ENCODE measurements at places on chromosomes 3 and 15. TPM values are rescaled to one million over a fixed set of nuclear protein-coding genes. Genes with fewer than 3 reads are reported as not detected.

Gene SEMA6D
- 48.7 TPM for total RNA-seq

DNA sequence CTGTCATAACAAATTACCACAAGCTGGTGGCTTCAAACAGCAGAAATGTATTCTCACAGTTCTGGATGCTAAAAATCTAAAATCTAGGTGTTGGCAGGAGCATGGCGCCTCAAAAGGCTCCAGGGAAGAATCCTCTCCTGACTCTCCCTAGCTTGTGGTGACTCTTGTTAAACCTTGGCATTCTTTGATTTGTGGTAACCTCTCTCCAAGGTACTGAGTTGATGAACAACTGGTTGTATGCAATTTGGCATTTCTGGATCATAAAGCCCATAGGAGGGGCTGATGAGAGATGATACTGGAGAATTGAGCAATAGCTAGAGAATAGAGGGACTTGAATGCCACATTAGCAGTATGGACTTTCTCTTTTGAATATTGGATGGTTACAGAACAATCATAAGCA lies 821.8 kb downstream of the TBL1XR1 start:
- no peak overlapping the region for H3K27ac ChIP-seq
- H3K27me3 ChIP-seq: no peaks in the 10 kb centered on the region
- H3K4me3 ChIP-seq: no peak overlapping the region
- H3K36me3 ChIP-seq: no peaks in the 10 kb centered on the region
- no peak for DNase-seq

Gene CSPG5
- 0.70 TPM for total RNA-seq

Gene CELSR3
- total RNA-seq: 17.3 TPM

DNA sequence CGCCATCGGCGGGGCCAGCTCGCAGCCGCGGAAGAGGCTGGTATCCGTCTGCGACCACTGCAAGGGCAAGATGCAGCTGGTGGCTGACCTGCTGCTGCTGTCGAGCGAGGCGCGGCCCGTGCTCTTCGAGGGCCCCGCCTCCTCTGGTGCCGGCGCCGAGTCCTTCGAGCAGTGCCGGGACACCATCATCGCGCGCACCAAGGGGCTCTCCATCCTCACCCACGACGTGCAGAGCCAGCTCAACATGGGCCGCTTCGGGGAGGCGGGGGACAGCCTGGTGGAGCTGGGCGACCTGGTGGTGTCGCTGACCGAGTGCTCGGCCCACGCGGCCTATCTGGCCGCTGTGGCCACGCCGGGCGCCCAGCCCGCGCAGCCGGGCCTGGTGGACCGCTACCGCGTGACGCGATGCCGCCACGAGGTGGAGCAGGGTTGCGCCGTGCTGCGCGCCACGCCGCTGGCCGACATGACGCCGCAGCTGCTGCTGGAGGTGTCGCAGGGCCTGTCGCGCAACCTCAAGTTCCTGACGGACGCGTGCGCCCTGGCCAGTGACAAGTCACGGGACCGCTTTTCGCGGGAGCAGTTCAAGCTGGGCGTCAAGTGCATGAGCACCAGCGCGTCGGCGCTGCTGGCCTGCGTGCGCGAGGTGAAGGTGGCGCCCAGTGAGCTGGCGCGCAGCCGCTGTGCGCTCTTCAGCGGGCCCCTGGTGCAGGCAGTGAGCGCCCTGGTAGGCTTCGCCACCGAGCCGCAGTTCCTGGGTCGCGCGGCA lies 1.8 kb downstream of the TLNRD1 start:
- H3K4me3 ChIP-seq: peak overlapping the region; percentile 94
- DNase-seq: peak; percentile 73
- H3K4me1 ChIP-seq: no peaks in the 10 kb centered on the region
- H3K27ac ChIP-seq: no peak overlapping the region
- peaks cover 6% of the 10 kb centered on the region for H3K36me3 ChIP-seq
- no peaks in the 10 kb centered on the region for H3K27me3 ChIP-seq

- no peak overlapping the region for H3K4me3 ChIP-seq
- no peak for DNase-seq
- no peak overlapping the region for H3K27ac ChIP-seq
- H3K27me3 ChIP-seq: no peaks in the 10 kb centered on the region
- no peaks in the 10 kb centered on the region for H3K4me1 ChIP-seq
Measured at GRCh38 chr3:2945121-2945520, 165.1 kb downstream of the IL5RA start.

Gene CPLX3
- total RNA-seq: 0.63 TPM

- DNase-seq: no peak
- H3K36me3 ChIP-seq: no peaks in the 10 kb centered on the region
- H3K27ac ChIP-seq: no peak overlapping the region
- H3K4me1 ChIP-seq: no peaks in the 10 kb centered on the region
- H3K27me3 ChIP-seq: no peaks in the 10 kb centered on the region
Measured at GRCh38 chr3:105187344-105187743, 179.4 kb upstream of the ALCAM start.

- no peaks in the 10 kb centered on the region for H3K27me3 ChIP-seq
- H3K27ac ChIP-seq: no peak overlapping the region
- DNase-seq: peak; percentile 20
- H3K4me3 ChIP-seq: no peak overlapping the region
Measured at GRCh38 chr3:61848885-61849284, 287.5 kb downstream of the PTPRG start.

DNA sequence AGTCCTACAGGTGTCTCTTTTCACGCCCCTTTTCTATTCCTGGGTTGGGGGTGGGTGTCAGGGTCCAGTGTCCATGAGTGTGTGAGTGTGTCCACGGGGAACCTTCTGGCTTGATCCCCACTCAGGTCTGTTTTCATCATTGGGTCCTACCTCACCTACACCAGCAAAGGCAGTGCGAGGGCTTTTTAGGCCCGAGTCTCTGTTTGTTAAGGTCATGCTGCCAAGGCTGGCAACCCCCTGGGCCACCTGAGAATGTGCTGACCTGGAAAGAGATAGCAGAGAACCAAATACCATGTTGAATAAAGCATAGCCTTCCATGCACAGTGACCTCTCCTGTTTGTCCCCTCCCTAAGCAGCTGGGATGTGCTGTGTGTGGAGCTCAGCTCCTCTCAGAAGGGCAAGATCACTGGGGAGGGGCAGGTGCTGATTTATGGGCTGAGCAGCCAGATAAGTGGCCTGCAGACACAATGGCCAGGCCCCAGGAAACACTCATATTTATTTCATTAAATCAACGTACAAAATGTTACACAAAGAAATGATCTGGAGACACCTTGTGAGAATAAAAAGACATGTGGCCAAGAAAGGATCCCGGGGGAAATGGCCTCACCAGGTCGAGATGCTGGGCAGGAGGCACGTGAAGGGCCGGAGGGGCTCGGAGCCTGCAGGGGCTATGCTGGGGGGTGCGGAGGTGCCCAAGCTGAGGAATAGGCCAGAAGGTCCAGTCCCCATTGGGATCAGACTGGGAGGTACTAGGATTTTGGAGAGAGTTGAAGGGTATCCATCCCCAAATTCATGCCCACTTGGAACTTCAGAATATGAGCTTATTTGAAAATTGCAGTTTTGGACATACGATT lies 36.1 kb downstream of the RAB6B start:
- H3K4me1 ChIP-seq: no peaks in the 10 kb centered on the region
- no peak overlapping the region for H3K27ac ChIP-seq
- DNase-seq: no peak
- H3K4me3 ChIP-seq: no peak overlapping the region

Gene CCK
- total RNA-seq: not detected

DNA sequence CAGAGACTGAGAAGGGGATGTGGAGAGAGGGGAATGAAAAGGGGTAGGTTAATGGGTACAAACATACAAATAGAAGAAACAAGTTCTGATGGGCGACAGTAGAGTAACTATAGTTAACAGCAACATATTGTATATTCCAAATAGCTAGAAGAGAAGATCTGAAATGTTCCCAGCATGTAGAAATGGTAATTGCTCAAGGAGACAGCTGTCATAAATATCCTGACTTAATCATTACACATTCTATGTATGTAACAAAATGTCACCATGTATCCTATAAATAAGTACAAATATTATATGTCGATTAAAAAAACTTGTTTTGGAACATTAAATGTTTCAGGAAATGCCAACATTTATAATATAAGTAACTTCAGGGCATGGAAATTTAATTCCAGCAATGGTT lies 23.3 kb downstream of the FMN1 start:
- H3K27me3 ChIP-seq: no peaks in the 10 kb centered on the region
- no peak overlapping the region for H3K27ac ChIP-seq
- no peak overlapping the region for H3K4me3 ChIP-seq
- H3K4me1 ChIP-seq: no peaks in the 10 kb centered on the region

- H3K4me1 ChIP-seq: no peaks in the 10 kb centered on the region
- no peaks in the 10 kb centered on the region for H3K36me3 ChIP-seq
- no peaks in the 10 kb centered on the region for H3K27me3 ChIP-seq
- no peak for DNase-seq
Measured at GRCh38 chr3:112881891-112882290, 35.2 kb upstream of the CD200R1L start.

DNA sequence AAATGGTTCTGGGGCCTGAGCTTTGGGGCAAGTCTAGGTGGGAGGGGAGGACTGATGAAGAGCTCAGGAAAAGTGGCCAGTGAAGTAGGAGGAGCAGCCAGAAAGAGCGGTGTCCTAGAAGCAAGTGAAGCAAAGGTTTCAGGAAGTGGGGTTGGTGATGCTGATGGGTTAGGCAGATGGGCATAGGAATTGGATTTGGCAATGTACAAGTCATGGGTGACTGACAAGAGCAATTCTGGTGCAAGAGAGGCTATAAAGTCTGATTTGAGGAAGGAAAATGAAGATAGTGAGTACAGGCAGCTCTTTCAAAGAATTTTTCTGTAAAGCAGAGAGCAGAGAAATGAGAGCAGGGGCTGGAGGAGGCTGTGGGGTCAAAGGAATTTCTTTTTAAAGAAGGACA lies 19.7 kb downstream of the ALPK3 start:
- no peak for DNase-seq
- peaks cover 13% of the 10 kb centered on the region for H3K4me1 ChIP-seq
- H3K36me3 ChIP-seq: peaks cover 73% of the 10 kb centered on the region
- no peak overlapping the region for H3K27ac ChIP-seq

Gene CLDN18
- total RNA-seq: 0.27 TPM

Gene CACNA1D
- 3.7 TPM for total RNA-seq

GRCh38 chr3:181860235-181860634 lies 148.5 kb downstream of the SOX2 start:
- H3K27me3 ChIP-seq: peaks cover 72% of the 10 kb centered on the region
- peaks cover 4% of the 10 kb centered on the region for H3K4me1 ChIP-seq
- H3K4me3 ChIP-seq: no peak overlapping the region
- no peaks in the 10 kb centered on the region for H3K36me3 ChIP-seq
- DNase-seq: peak; percentile 63
- no peak overlapping the region for H3K27ac ChIP-seq

Data from endodermal cell (in vitro differentiated cells).